ENCODE measurements at places on chromosomes 3 and 15. TPM values are rescaled to one million over a fixed set of nuclear protein-coding genes. Genes with fewer than 3 reads are reported as not detected.

The XCR1 gene
- 0.18 TPM for polyA plus RNA-seq

DNA sequence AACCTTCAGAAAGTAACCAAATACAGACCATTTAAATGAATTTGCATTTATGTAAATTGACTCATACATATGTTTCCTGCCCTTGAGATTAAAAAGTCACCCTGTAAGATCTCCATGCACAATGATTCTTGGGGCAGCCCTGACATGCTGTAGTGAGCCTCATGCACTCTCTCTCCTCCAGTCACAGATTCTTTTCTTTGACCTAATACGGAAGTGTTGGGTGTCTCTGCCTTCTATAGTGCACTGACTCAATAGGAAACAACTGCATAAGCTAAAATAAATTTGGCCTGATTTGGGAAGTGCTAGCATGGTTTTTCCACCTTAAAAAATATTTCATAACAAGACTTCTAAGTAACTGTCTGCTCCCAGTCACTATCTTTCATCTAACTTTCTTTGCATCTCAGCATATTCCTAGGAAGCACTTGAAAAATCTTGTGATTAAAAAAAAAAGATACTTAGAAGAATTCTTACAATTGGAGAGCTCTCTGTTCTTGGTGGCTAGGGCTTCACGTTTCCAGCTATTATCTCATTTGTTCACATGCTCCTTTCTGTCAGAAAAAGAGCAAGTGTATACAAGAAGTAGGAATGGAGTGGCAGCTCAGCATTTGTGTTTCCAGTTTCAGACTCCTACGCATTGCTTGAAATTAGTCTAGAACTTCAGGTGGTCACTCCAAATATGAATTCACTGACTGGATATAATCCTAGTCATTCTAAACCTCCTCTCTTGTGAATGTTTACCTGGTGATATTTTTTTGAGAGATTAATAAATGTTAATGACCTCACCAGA is 207.9 kb upstream of the COL8A1 start:
- DNase-seq: no peak

The BDH1 gene
- polyA plus RNA-seq: 39.9 TPM

- no peak for DNase-seq
Observed at GRCh38 chr3:19816631-19817030, 117.4 kb downstream of the EFHB start.

The CYP8B1 gene
- polyA plus RNA-seq: 0.83 TPM

DNA sequence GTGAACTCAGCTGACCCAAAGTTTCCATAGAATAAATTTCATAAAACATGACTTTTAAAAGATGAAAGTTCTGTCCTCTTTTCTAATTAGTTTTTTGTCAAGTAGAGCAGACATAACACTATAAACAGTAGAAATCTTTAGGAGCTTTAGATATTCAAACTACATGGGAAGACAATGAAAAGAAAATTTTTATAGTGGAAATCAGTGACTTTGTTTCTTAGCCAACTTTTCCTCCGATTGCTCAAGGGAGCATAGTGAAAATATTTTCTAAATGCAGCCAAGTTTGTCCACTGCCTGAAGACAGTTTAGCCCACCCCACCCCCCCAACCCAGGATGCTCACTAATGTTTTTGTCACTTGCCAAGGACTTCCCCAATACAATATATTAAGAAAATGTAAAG is 114.9 kb downstream of the PLD1 start:
- no peak for DNase-seq

- DNase-seq: no peak
Observed at GRCh38 chr3:5188419-5189221, 1.1 kb downstream of the EDEM1 start.

DNA sequence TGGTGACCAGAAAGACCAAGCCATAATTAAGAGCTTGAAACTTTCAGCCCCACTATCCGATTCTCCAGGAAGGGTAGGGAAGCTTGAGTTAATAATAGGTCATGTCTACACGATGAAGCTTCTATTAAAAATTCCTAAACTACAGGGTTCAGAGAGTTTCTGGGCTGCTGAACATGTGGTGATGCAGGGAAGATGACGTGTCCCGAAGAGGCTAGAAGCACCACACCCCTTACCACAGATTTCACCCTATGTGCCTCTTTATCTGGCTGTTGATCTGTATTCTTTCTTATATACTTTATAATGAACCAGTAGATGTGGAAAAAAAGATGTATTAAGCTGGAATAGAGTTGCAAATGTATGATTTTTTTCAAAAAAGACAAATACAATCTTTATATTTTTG is 473.4 kb downstream of the NLGN1 start:
- DNase-seq: no peak

- no peak for DNase-seq
Observed at GRCh38 chr3:181888234-181888633, 176.5 kb downstream of the SOX2 start.

DNA sequence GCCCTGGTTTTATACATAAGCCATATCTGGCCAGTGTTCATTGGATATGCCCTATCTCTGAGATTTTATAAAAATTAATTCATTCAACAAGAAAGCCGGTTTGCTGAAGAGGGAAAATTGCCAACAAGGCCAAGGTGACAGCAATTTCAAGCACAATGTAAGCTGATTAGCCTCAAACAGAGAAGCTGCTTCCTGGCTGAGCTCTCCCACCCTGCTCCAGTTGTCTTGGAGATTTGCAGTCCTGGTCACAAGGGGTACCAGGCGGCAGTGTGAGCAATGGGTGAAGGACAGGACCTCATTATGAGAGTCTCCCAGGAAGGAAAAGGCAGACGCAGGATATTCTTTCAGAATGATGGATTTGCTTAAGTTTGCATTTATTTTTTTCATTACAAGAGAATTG is 5.4 kb upstream of the THSD4 start:
- no peak for DNase-seq

- DNase-seq: no peak
Observed at GRCh38 chr3:59759298-59760031, 709.6 kb upstream of the CFAP20DC start.

The TMC3 gene
- 0.12 TPM for polyA plus RNA-seq

The CTDSPL gene
- polyA plus RNA-seq: 113 TPM

GRCh38 chr3:167466966-167467365 is 6.9 kb downstream of the SERPINI2 start:
- DNase-seq: no peak

DNA sequence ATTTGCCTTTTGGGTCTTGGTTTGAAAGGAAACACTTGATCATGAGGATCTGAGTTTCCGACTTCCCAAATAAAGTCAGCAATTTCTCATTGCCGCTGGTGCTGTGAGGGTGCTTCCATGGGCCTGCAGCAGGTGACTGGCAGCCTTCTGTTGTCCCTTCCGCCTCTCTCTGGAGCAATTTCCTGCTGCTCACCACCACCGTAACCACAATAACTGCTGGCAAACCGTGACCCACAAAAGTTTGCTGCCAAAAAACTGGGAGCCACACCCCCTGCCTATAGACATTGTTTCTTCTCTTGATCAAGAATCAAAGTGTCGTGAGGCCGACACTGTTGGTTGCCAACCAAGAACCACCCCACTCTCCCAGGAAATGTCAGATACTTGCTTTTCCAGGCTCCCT is 164.0 kb downstream of the NR2F2 start:
- DNase-seq: no peak

The CASR gene
- 21.2 TPM for polyA plus RNA-seq

The FBLN2 gene
- 24.2 TPM for polyA plus RNA-seq

The TMIE gene
- 1.1 TPM for polyA plus RNA-seq

DNA sequence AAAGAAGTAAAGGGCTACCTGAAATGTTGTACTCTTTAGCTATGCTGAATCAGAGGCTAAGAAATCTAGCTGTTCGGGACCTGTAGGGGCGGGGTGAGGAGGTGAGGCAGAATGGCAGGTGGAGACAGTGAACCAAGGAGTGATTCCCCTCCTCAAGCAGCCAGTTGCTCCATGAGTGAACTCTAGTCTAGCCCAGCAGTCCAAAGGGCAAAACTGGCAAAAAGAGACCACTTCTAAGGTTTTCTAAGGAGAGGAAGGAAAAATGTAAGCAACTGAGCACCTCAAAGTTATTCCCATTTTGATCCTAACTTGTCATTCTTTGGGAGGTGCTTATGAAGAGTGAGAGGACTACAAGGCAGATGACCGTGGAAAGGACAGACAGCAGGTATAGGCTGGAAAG is 19.3 kb upstream of the TOPAZ1 start:
- no peak for DNase-seq

- no peak for DNase-seq
Observed at GRCh38 chr15:85543741-85544155, 163.3 kb downstream of the AKAP13 start.

DNA sequence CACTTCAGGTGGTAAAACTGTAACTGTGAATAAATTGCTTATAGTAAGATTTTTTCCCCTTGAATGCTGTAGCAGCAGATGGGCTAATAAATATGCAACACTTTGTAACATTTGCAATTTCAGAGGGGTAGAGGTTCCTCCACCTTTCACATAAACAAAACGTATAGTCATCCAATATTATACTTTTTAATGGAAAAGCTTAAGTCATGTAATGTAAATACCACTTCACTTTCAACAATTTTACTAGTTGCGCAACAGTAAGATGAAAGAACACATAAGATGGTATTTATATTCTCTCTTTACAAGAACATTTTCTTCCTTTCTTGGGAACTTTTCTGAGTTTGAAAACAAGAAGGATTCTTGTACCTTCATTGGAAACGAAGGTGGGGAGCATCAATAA is 56.6 kb upstream of the FAM3D start:
- DNase-seq: no peak

- no peak for DNase-seq
Observed at GRCh38 chr3:123092243-123092642, 25.4 kb downstream of the PDIA5 start.

DNA sequence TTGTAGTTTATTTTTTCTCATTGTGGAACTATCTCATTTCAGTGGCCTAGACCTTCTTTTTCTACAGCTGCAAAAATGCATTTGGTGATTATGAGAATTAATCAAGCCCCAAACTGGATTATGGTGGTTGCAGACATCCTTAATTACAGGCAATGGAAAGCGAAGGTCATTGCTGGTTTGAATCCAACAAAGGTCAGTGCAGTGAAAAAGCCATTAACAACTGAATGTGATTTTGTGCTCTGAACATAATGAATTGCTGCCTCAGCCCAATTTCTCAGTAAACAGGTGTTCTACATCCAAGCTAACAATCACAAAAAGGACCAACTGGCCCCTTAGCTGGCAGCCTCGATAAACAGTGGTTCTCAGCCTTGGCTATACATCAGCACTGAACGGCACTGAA is 260.1 kb upstream of the DPPA4 start:
- DNase-seq: peak; percentile 10
